H9 (cell line): ENCODE measurements at places on chromosomes 2 and 18. TPM values are rescaled to one million over a fixed set of nuclear protein-coding genes. Genes with fewer than 3 reads are reported as not detected.

DNA sequence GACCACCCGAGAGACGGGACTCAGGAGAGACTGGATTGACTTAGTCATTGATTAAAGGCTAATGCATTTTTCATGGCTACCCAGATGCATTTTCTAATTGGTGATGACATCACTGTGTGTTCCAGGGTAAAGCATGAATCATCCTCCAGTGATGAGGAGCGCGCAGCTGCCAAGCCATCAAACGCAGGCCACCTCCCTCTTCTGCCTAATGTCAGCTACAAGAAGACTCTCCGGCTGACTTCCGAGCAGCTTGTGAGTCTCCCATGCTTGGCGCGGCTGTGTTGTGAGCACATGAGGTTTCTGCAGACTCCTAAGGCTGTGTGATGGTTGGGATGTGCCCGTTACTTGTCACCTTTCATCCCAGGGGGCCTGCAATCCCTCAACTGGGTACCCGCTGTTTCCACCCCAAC, 56.4 kb downstream of the LPIN1 start:
- H3K4me3 ChIP-seq, result no peak overlapping the region
- H3K36me3 ChIP-seq, result peaks cover 18% of the 10 kb centered on the region; the same call in 2 of the 3 replicates
- H3K27ac ChIP-seq, result no peak overlapping the region
- no peak for DNase-seq
- no peaks in the 10 kb centered on the region for H3K27me3 ChIP-seq
- H3K4me1 ChIP-seq, result no peaks in the 10 kb centered on the region

GRCh38 chr18:44557616-44558151, 123.0 kb upstream of the SETBP1 start:
- no peaks in the 10 kb centered on the region for H3K36me3 ChIP-seq
- no peak overlapping the region for H3K4me3 ChIP-seq
- no peak for DNase-seq
- H3K27me3 ChIP-seq, result no peaks in the 10 kb centered on the region
- no peak overlapping the region for H3K27ac ChIP-seq

DNA sequence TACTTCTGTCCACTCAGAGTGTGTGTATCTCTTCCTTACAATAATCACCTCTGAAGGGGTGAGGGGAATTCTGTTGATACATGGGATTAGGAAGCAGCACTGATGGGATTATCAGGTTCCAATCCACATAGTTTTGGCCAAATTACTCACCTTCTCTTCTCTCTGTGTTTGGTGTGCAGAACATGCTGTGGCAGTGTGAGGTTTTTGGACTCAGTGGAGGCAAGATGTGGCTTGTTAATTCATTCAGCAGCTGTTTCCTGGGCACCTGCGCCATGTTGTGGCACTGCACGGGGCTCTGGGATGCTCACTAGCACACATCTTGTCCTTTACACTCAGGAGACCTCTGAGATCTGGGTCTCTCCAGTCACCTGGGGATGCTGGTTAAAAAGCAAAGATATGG, 350.3 kb upstream of the HS6ST1 start:
- DNase-seq, result no peak
- H3K4me1 ChIP-seq, result peaks cover 2% of the 10 kb centered on the region; the same call in 1 of the 2 replicates
- H3K4me3 ChIP-seq, result no peak overlapping the region
- H3K36me3 ChIP-seq, result peaks cover 8% of the 10 kb centered on the region; the same call in 2 of the 3 replicates

The FTCDNL1 gene
- 0.81 and 2.0 TPM in 2 replicates for total RNA-seq

- H3K4me1 ChIP-seq, result no peaks in the 10 kb centered on the region
- no peak overlapping the region for H3K4me3 ChIP-seq
- H3K27me3 ChIP-seq, result no peaks in the 10 kb centered on the region
- no peaks in the 10 kb centered on the region for H3K36me3 ChIP-seq
- H3K27ac ChIP-seq, result no peak overlapping the region
These were observed 181.3 kb downstream of the TMX3 start for GRCh38 chr18:68533641-68534040.

The E2F6 gene
- 21.8 and 23.6 TPM in 2 replicates for total RNA-seq

The HOXD8 gene
- total RNA-seq, result not detected in 2 replicates

The EFR3B gene
- total RNA-seq, result 7.0 and 7.2 TPM in 2 replicates

GRCh38 chr18:62369129-62369644, 44.1 kb downstream of the TNFRSF11A start:
- H3K4me1 ChIP-seq, result peaks cover 9% of the 10 kb centered on the region; the same call in 1 of the 2 replicates
- no peak overlapping the region for H3K4me3 ChIP-seq
- no peak overlapping the region for H3K27ac ChIP-seq
- no peaks in the 10 kb centered on the region for H3K27me3 ChIP-seq
- DNase-seq, result peak; percentile 51

GRCh38 chr18:80147037-80147417, 38.0 kb downstream of the ADNP2 start:
- H3K36me3 ChIP-seq, result peaks cover 10% of the 10 kb centered on the region
- no peak for DNase-seq
- H3K27ac ChIP-seq, result no peak overlapping the region
- peak overlapping the region; percentile 81; the same call in 2 of the 3 replicates for H3K4me3 ChIP-seq
- no peaks in the 10 kb centered on the region for H3K4me1 ChIP-seq

DNA sequence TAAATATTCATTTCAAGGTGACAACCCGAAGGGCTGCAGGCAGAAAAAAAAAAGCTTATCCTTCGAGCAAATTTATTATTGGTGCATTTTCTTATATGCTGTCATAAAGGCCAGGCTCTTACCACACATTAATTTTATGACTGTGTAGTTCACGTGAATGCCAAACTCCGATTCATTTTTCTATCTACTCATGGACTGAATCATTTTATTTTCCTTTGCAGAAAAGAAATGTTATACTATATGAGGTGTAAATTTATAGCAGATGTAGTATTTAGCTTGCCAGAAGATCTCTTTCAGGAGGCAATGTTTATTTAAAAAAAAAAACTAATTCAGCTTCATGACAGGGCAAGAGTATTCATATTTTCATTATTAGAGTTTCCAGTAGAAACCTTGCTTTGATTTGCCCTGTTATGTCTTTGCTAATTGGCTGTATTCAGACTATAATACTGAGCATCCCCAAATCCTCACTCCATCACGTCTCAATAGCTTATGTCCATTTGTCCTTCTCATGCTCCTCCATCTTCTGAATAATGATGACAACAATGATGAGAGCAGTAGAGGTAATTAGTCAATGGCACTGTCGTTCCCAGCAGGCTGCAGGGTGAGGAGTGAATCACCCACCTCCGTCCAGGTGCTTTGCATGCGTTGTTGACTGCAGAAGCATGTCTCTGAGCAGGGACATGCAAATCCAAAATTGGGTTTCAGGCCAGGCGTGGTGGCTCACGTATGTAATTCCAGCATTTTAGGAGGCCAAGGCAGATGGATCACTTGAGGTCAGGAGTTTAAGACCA, 101.1 kb upstream of the RAB12 start:
- no peak overlapping the region for H3K4me3 ChIP-seq
- H3K4me1 ChIP-seq, result no peaks in the 10 kb centered on the region
- H3K36me3 ChIP-seq, result no peaks in the 10 kb centered on the region
- no peaks in the 10 kb centered on the region for H3K27me3 ChIP-seq
- no peak for DNase-seq

GRCh38 chr2:216992056-216992675, 132.3 kb upstream of the TNP1 start:
- H3K27ac ChIP-seq, result no peak overlapping the region
- H3K36me3 ChIP-seq, result no peaks in the 10 kb centered on the region
- no peaks in the 10 kb centered on the region for H3K27me3 ChIP-seq

The CYP27C1 gene
- 2.3 TPM in 2 replicates for total RNA-seq

The AP1S3 gene
- total RNA-seq, result 8.7 and 11.0 TPM in 2 replicates

- DNase-seq, result no peak
- H3K4me1 ChIP-seq, result no peaks in the 10 kb centered on the region; the same call in 1 of the 2 replicates
- no peak overlapping the region for H3K27ac ChIP-seq
- no peak overlapping the region for H3K4me3 ChIP-seq
- peaks cover 9% of the 10 kb centered on the region for H3K36me3 ChIP-seq
- H3K27me3 ChIP-seq, result no peaks in the 10 kb centered on the region
These were observed 2.9 kb upstream of the SERPINB3 start for GRCh38 chr18:63664571-63664970.

The XIRP2 gene
- 0.07 TPM in 1 of 2 replicates, not detected in the other for total RNA-seq

- H3K36me3 ChIP-seq, result no peaks in the 10 kb centered on the region
- no peak overlapping the region for H3K27ac ChIP-seq
- H3K4me1 ChIP-seq, result no peaks in the 10 kb centered on the region
- H3K4me3 ChIP-seq, result no peak overlapping the region
These were observed 6.2 kb downstream of the DAW1 start for GRCh38 chr2:227877421-227878310.

- no peak overlapping the region for H3K4me3 ChIP-seq
- H3K36me3 ChIP-seq, result no peaks in the 10 kb centered on the region; the same call in 2 of the 3 replicates
- no peaks in the 10 kb centered on the region for H3K27me3 ChIP-seq
These were observed 68.2 kb downstream of the HS1BP3 start for GRCh38 chr2:20582600-20583221.

GRCh38 chr2:179107737-179108136, 57.8 kb upstream of the CCDC141 start:
- H3K4me3 ChIP-seq, result no peak overlapping the region
- no peaks in the 10 kb centered on the region for H3K27me3 ChIP-seq
- no peaks in the 10 kb centered on the region for H3K4me1 ChIP-seq
- DNase-seq, result no peak

DNA sequence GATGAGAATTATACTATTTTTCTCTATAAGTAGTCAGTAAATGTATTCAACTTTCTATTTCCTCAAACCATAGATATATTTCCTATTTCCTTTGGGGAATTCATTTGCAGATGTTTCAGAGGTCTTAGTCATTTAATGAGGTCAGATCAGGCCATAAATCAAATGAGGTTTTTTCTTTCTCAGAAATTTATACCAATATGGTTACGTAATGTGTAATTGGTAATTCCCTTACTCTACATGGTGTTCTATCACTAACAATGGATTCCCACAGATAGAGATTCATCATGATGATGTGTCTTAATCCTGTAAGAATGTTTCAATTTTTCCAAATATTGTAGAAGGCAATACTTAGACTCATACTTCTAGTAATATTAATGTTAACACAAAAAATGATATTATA, 108.0 kb downstream of the DPP4 start:
- H3K4me1 ChIP-seq, result no peaks in the 10 kb centered on the region
- no peak overlapping the region for H3K4me3 ChIP-seq
- H3K27me3 ChIP-seq, result no peaks in the 10 kb centered on the region
- no peak for DNase-seq

- DNase-seq, result no peak
- H3K27me3 ChIP-seq, result no peaks in the 10 kb centered on the region
- no peaks in the 10 kb centered on the region for H3K36me3 ChIP-seq
- H3K27ac ChIP-seq, result no peak overlapping the region
- H3K4me3 ChIP-seq, result no peak overlapping the region
These were observed 155.1 kb downstream of the SS18 start for GRCh38 chr18:25935356-25935755.

DNA sequence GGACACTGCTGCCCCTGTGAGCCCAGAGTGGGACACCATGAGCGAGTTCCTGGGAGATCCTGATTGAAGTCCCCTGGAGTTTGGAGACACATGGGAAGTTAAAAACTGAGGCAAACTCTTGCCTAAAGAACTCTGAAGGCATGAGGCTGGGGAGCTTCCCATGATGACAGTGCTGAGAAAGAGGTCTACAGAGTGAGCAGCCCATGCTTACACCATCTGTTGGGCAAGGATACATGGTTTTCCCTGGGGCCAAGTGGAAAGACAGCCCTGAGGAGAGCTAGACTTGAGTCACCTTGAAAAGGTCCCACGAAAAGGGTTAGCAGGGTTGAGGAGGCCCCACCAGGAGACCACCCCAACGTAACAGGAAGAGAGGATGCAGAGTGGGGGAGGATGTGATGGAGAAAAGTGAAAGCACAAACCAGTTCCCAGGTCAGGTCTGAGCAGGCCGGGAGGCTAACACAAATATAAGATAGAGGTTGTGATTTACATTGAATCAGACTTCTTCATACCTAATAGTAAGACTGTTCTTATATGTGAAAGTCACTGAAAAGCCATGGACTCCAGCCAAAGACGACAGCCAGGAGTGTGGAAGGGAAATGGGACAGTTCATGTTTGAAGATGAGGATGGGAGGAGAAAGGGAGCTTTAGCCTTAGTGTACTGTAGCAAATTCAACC, 13.5 kb upstream of the FEZ2 start:
- H3K4me3 ChIP-seq, result no peak overlapping the region
- H3K36me3 ChIP-seq, result no peaks in the 10 kb centered on the region; the same call in 2 of the 3 replicates

DNA sequence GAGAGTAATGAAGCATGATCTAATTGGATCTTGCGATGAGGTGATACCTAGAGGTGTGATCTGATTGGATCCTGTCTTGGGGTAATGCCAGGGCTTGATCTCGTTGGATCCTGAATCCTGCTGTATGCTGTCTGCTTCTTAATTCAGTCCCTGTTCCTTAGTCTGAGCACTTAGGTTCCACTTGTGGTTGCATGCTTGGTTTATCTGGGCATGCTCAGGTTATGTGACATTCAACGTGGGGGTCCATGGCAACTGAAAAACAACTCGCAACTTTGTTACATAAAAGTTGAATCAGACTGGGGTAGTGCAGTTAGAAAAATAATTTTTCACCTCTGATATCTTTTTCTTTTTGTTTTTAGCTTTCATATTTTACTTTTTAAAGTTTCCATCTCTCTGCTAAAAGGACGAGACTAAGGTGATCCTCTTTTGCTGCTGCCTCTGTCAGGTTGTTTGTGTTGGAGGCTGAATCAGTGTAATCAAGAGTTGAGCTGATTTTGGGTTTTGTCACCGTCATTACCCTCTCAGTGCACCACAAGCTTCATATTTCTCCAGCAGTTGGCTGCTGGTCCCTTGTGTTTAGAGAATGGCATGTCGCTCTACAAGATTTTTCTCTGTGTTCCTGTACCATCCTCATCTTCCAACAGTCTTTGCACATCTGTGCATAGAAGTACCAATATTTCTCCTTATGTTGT, 67.9 kb downstream of the NCOA1 start:
- no peak overlapping the region for H3K27ac ChIP-seq

DNA sequence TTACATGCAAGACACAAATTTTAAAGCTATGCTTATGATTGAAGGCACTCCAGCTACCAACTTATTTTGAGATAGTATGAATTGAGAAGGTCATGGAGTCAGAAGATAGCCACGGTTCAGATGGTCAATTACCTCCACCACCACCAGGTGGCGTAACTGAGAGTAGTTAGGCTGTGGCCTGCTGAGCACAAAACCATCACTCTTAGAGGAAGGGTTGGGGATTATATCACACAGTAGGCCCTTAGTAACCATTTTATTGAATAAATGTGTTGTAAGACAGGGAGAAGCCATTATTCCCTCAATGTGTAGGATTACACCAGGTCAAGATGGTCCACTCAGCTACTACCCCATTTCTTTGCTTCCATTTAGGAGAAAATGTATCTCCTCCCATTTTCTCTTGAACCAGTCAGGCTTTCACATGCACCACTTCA, 18.8 kb downstream of the KLHL41 start:
- DNase-seq, result peak; percentile 63
- no peaks in the 10 kb centered on the region; the same call in 1 of the 3 replicates for H3K36me3 ChIP-seq
- no peak overlapping the region for H3K4me3 ChIP-seq
- H3K4me1 ChIP-seq, result no peaks in the 10 kb centered on the region
- H3K27ac ChIP-seq, result no peak overlapping the region

The GAD1 gene
- 1.8 TPM in 2 replicates for total RNA-seq

The COL4A4 gene
- total RNA-seq, result 0.92 and 1.2 TPM in 2 replicates
